GM06990 (cell line): ENCODE measurements at places on chromosomes 7 and 10.
A peak's percentile ranks its signal among the peaks of the same experiment; 100 is the strongest.

GRCh38 chr10:124240839-124241291 lies 147.5 kb upstream of the CHST15 start:
- no peak for DNase-seq

DNA sequence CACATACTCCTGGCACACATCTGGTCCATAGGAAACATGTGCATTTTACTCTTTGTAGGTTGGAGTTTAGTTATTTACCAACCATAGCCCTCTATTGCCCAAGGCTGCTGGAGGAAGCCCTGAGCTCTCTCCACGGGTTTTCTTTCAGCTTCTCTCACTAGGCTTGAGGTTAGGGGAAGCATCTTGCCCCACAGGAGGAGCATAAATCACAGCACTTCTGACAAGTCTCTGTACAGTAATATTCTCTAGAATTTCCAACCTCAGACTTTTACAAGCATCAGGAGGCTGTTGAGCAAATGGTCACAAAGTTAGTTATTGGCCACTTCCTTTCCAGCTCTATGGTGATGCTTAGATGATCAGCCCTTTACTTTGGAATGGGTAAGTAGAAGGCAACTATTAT lies 122.9 kb upstream of the GLI3 start:
- no peak for DNase-seq

DNA sequence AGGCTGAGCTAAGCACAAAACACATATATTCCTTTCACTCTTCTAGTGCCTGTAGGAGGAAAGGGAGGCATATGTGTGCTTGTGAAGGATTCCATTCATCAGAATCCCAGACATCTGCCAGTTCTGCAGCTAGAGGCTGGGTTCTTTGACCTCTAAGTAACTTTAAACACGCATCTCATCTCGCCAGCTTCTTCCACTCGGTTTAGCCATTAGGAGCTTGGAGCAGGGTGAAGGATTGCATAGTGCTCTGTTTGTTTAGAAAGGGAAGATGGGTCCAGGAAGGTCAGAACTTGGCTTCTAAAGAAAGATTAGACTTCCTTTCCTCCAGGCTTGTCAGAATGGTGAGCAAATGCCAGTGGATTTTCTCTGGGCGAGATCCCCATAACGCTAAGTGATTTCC lies 43.6 kb downstream of the HK1 start:
- DNase-seq, result no peak

DNA sequence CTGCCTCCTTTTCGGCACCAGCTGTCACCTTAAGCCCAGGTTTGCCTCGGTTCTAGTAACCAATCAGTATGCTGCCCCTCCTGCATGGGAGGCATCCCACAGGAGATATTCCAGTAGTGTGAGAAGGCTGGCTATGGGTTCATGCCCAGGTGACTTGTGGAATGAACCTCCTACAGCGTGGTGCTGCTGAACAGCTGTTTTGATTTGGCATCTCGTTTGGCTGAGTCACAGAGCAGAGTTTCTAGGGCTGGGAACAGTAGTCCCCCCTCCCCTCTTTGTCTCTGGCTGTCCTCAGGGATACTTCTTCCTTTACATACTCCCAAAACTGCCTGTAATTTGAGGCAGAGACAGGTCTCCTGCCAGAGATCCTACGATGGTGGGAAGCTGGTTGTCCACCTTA lies 16.1 kb downstream of the R3HCC1L start:
- no peak for DNase-seq

- no peak for DNase-seq
Measured at GRCh38 chr10:48251525-48252353, 22.8 kb downstream of the FRMPD2 start.

DNA sequence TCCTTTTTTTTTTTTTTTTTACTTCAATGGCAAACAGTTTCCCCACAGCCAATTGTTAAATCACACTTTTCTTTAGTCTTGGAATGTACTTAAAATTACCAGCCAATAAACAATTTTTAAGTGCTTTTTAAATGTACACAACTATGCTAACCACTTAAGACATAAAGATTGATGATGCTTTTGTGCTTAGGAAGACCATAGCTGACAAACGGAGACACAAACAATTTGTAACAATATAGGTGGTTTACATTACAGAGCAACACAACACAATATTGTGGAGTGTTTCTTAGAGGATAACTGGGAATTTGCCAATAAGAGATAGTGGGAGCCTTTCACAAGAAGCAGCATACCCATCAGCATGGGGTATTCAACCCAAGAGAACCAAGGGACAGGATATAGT lies 798.5 kb upstream of the IGFBP3 start:
- DNase-seq, result no peak

DNA sequence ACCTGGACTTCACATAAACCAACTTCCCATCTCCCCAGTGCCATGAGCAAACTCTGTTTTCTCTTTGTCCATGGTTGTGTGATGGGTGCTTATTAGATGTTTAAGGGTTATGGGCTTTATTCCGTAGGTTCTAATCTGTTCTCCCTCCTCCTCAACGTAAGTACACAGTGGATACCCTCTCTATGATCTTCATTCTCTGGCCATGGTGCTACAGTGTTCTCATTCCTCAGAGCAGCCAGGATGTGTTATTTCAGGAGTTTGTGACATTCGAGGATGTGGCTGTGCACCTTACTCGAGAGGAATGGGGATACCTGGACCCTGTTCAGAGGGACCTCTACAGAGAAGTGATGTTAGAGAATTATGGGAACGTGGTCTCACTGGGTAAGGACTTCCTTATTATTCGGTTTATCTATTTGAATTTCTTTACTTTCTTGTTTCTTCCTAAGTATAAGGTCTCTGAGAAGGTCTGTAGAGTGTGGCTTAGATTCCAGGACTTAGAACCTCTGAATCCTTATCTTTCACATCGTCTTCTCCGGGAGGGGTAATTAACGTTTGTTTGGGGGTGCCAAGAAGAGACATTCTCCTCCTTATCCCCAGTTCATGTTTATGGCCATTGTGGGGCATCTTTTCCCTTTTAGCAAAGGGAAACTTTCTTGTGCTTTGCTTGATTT lies 3.8 kb downstream of the ZNF655 start:
- DNase-seq, result no peak

DNA sequence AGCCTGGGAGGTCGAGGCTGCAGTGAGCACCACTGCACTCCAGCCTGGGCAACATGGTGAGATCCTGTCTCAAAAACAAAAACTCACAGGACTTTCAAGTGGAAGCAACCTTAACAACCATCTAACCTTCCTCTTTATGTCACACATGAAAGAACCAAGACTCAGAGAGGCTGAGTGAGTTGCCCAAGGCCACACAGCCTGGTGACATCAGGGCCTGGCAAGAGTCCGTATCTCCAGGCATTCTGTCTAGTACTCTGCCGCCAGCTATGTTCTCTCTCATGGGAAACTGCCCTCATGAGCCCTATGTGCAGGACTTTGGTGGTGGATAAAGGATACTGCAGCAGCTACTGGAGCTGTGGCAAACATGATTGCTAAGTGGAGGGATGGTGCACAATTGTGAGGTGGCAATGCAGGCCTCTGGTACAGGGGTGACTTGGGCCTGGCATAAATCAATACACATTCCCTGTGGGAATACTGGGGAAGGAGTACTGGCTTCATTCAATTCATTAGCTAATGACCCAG lies 10.1 kb upstream of the CHCHD3 start:
- no peak for DNase-seq

DNA sequence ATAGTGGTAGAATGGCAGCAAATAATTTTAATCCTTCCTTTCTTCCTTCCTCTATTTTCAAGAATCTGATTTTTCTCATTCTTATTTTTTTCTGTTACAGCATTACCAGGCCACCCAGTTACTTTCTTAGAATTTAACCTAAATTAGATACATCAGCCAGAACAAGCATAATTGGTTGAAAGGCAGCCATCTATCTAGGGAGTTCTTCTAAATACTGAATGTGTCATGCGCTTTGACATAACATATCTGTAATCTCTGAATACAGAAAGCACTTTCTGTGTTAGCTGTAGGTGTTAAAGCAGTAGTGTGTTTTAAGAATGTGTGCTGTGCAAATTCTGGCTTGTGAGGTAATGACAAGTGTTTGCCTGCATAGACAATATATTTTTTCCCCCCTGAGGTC lies 97.3 kb downstream of the BTRC start:
- DNase-seq, result no peak

- DNase-seq, result no peak
Measured at GRCh38 chr10:1559311-1559710, 178.0 kb downstream of the ADARB2 start.

DNA sequence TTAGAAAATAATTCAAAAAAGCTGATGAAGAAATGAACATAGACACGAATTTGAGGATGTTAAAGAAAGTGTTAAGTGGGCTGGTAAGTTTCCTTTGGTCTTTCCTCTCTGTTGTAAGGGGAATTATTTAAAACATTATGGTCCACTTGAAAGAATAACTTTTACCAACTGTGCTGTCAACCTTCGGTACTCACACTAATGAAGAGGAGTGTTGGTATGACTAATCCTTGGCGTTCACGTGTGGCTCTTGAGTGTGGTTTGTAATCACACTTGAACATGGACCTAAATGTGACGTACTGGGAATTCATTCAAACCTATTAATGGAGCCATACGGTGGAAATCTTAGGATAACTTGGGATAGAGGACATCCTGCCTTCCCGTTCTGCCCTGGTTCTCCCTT lies 41.3 kb downstream of the TBXAS1 start:
- no peak for DNase-seq

- no peak for DNase-seq
Measured at GRCh38 chr10:33697016-33697415, 362.5 kb upstream of the NRP1 start.

DNA sequence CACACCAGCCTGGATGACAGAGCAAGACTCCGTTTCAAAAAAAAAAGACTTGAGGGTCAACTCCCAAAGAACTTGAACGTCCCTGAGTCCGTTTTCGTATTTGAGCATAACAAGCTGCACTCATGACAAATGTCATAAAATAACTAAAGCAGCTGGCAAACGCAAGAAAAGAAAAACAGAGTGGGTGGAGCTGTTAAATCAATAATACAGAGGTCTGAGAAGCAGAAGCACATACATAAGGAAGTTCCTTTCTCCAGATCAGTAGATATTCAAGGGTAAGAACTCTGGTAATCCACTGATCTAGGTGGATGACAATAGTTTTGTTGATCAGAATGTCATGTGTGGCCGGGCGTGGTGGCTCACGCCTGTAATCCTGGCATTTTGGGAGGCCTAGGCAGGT lies 150.1 kb downstream of the FAM107B start:
- no peak for DNase-seq

GRCh38 chr10:63133056-63133820 lies at the start of gene NRBF2:
NRBF2 (plus strand) TSS chr10:63133328; CDS start chr10:63133471, 143 bp downstream.
- peak; percentile 99 for DNase-seq

- DNase-seq, result no peak
Measured at GRCh38 chr7:38274927-38275620, 1.6 kb upstream of the TARP start.

DNA sequence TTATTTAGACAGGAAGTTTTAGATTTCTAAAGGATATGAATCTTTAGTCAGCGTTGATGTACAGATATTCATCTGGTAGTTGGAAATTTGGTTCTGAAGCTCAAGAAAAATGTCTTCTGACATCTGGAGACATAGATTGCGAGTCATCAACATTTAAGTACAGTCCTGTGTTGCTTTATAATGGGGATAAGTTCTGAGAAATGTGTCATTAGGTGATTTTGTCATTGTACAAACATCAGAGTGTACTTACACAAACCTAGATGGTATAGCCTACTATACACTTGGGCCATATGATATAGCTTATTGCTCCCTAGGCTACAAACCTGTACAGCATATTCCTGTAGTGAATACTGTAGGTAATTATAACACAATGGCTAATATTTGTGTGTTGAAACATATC lies 49.6 kb upstream of the UBN2 start:
- DNase-seq, result no peak

- no peak for DNase-seq
Measured at GRCh38 chr10:100138921-100139496, 46.8 kb downstream of the ERLIN1 start.

DNA sequence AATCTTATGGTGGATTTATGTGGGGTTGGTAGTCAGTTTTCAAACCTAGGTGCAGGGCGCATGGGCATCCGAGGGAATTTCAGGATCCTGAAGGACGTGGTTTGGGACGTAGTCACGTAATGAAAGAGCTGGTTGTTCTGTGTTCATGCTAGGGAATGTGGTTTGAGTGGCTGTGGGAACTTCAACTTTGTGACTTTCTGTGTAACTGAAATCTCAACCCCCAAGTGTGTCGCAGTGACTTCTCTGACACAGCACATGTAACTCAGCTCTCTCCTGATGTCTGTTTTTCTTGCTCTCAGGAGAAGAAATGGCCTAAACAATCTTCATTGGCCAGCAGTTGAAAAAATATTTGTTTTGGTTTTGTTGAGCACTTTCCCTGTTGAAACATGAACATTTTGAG lies 199.0 kb downstream of the PTEN start:
- no peak for DNase-seq

DNA sequence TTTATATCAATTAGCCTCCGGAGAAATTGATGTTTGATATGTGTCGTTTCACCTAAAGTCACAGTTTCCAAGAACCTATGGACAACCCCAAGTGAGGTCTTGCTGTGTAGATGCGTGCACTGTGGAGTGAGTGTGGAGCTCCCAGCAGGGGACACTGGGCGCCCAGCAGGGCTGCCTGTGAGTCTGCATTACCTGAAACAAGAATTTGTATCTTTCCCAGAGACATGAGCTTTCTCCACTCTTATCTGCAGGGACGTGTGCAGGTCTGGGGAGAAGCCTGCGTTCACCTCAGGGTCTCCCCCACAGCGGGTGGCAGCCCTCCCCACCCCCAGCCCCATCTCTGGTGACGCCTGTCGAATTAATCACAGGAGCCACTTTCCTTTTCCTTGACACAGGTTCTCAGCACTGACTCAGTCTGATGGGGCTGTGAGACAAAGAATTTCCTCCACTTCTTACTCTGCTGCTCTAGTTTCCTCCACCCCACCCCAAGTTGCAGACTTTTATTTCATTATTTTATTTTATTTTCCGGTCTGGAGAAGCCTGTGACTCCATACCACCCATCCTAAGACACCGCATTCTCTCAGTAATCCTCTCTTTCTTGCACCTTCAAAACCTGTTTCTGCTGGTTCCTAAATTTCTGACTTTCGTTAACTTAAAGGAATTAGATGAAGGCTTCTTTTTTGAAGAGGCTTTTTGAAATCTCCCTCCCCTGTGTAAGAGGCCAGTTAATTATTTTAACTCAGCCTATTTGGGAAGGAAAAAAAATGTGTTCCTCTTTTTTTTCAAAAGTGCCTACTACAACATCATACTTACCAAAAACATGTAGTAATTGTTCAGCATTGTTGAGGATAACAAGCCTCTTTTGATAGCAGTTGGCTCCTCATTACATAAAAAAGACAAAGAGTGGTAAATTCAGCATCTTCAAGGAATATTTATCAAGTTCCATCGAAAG lies 17.0 kb upstream of the INSIG1 start:
- no peak for DNase-seq

DNA sequence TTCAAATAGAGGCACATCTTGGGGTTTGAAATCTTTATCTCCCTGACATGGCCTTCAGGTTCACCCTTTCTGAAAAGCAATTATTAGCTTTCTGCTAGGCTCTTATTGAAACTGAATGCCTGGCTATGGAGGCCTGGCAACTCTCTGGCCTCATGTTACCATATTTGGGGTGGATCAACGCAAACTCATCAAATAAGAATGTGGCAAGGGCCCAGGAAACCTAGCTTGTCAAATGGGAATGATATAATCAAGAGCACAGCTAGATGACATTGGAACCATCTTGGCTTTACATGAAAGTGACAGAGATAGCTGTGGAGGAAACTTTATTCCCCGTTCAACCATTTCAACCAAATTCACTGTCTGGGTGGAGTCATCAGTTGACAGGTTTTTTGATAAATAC lies 202.8 kb upstream of the SMIM30 start:
- DNase-seq, result no peak

GRCh38 chr10:132921818-132922807 lies 20.3 kb downstream of the CFAP46 start:
- no peak for DNase-seq

- no peak for DNase-seq
Measured at GRCh38 chr7:19143881-19144574, 1.2 kb downstream of the FERD3L start.
